ENCODE measurements at places on chromosomes 5 and 9.

DNA sequence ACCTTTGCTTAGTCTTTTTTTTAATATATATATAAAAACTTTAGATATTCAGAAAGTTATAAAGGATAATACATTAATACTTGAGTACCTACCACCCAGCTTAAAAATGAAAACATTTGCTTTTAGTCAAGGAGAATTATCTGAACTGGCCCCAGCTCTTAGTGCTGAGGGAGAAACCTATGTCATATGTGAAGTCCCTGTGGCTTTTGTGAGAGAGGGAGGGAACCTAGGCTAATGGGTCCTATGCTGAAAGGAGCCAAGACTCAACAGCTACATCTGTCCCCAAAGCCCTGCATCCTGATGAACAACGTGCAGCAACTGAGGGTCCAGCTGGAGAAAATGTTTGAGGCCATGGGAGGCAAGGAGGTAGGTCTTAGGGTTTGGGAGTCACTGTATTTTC lies 92.0 kb upstream of the RUSC2 start:
- DNase-seq: no peak

GRCh38 chr9:105475302-105475701 lies 27.5 kb downstream of the FSD1L start:
- peak; percentile 21 for DNase-seq

GRCh38 chr9:114718801-114719221 lies 36.8 kb upstream of the TEX48 start:
- DNase-seq: no peak

- DNase-seq: peak; percentile 92
Observed at GRCh38 chr9:137205126-137206069, at the start of the genes NDOR1 and TMEM203. Gene NDOR1, plus strand, starts transcription at chr9:137205700. Its CDS starts 78 bp downstream, at chr9:137205778. Gene TMEM203, minus strand, starts transcription at chr9:137205648. Its CDS starts 234 bp downstream, at chr9:137205414.

DNA sequence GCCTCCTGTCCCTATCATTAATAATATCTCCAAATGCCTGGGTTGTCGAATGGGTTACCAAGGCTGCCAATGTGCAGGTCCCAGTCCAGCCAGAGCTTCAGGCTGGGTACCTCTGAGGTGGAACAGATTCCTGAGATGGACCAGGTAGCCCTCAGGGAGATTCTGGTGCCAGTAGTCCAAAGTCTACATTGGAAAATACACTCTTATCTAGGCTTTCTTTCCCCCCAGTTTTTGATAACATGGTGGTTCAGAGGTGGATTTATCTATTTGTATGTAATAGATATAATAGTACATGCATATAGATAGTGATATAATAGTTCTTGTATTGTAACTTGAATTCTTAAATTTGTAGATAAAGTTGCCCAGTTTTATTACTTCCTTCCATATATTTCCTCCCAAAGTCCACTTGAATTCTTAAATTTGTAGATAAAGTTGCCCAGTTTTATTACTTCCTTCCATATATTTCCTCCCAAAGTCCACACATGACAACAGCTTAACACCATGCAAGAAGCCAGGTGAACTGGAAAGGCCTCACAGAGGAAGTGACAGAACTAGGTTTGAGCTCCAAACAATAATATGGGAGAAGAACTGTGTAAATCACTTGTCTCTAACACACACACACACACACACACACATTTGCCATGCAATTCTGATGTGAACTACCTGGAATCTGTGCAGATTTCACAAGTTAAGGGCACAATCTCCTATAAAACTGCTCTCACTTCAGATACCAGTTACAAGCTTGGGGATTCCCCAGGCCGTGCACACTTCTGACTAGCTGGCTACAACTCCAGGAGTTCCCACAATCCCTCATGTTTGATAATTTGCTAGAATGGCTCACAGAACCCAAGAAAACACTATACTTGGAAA lies 30.7 kb upstream of the ERAP1 start:
- peak; percentile 7 for DNase-seq

- no peak for DNase-seq
Observed at GRCh38 chr5:5276951-5277517, 136.9 kb downstream of the ADAMTS16 start.

DNA sequence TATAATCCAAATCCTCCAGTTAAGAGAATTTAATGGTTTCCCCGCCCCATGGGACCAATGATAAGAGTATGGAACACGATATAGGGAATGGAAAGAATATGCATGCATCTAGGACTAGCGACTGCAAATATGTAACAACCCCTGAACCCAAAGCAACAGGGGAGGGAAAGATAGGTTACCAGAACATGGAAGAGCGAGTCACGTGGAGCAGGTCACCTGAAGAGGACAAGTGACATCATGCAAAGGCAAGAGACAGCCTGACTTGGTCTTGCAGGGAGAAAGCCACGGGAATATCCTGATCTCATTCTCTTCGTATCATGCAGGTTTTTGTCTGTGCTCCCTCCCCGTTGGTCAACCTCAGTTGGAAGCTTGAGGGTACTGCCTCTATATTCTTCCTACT lies 4.7 kb upstream of the UHRF2 start:
- no peak for DNase-seq

- peak; percentile 1 for DNase-seq
Observed at GRCh38 chr9:82466616-82467260, 478.2 kb downstream of the SPATA31D1 start.

- DNase-seq: peak; percentile 57
Observed at GRCh38 chr9:83706676-83707517, 861 bp downstream of the UBQLN1 start.

GRCh38 chr9:80078826-80079225 lies 507.1 kb downstream of the TLE4 start:
- DNase-seq: no peak

DNA sequence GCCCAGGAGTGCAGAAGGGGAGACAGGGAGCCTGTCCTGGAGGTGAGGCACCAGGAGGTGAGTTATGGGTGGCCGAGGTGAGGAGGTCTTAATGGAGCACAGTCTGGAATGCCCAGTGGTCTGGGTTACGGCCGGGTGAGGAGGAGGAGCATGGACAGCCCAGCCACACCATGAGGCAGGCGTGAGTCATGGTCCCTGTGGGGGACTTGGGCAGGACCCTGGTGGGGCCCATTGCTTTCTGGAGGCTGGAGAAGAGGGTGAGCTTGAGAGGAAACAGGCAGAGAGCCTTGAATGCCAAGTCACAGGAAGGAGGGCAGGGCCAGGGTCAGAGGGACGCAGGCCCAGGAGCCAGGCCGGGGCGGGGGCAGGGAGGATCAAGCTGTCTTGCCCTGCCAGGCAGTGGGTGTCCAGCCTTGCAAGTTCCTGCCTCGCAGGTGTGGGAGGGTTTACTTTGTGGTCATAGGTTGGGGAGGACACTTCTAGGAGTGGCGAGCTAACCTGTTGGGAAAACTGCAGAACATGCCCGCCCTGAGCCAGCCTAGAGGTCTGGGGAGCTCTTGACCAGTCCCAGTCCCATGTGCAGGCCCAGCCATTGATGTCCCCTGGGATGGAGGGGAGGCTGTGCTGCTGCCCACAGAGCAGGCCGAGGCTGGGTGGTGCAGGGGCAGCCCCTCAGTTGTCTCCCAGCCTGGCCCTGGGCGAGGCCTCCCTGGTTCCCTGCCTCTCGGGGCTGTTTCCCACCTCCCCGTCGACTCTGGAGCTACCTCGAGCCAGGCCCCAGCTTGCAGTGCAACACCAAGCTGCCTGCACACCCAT lies 2.8 kb downstream of the CACNA1B start:
- DNase-seq: no peak

DNA sequence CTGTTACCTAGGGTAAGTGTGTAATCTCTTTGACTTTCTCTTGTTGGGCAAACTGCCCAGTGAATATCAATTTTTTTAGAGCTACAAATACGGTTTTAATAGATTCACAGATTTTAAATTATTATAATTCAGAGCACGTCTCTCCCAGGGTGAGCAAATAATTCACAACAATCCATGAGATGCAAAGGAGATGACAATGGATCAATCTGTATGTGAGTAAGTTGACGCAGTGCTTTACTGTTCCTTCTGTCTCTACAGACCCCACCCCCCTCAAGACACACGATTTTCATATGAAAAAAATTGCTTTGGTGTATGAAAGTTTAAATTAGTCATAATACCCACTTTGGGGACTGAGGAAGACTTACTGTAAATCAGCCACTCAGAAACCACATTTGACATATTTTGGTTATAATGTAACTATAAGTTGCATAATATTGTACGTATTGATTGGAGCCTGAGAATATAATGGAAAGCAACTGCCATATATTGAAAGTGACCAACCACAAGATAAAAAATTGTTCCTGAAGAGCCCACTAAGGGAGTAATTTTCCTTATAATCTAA lies 201.7 kb downstream of the BNC2 start:
- DNase-seq: no peak

DNA sequence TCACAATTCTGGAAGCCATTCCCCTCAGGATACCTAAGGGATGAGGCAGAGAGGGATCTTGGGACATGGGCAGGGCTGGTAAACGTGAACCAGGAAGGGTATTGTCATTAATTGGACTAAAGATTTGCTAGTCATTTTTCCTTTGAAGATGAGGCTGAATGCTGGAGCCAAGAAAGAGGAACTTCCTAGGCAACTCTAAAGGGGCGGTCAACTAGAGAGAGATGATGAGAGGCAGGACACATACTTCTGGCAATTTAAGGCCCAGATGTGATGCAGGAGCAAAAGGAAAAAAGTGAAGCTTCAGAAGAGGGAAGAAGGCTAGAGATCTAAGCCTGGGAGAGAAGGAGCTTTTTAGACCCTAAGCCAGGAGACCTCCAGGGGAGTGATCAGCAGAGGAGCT lies 5.6 kb downstream of the GBA2 start:
- no peak for DNase-seq

- no peak for DNase-seq
Observed at GRCh38 chr5:61619289-61619688, 287.2 kb downstream of the ZSWIM6 start.

DNA sequence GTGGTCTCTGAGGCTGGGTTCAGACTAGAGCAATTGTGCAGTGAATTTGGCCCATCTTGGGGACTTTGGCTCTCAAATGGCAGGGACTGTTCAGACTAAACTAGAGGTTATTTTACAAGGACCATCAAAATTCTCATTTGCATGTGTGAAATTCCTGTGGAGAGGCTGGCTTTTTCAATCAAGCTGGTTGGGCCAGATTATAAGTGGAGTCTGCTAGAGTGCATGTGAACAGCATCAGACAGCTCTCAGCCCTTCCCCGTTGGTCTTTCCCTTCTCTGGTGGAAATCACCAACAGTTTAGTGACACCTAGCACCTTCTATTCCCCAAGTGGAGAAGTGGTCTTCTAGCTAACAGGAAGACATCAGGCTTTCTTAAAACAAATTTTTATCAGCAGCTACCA lies 301.3 kb downstream of the CWC27 start:
- DNase-seq: no peak

GRCh38 chr5:149388498-149389190 lies 9.6 kb upstream of the IL17B start:
- DNase-seq: no peak

GRCh38 chr5:90602681-90603080 lies 44.1 kb downstream of the ADGRV1 start:
- DNase-seq: no peak

DNA sequence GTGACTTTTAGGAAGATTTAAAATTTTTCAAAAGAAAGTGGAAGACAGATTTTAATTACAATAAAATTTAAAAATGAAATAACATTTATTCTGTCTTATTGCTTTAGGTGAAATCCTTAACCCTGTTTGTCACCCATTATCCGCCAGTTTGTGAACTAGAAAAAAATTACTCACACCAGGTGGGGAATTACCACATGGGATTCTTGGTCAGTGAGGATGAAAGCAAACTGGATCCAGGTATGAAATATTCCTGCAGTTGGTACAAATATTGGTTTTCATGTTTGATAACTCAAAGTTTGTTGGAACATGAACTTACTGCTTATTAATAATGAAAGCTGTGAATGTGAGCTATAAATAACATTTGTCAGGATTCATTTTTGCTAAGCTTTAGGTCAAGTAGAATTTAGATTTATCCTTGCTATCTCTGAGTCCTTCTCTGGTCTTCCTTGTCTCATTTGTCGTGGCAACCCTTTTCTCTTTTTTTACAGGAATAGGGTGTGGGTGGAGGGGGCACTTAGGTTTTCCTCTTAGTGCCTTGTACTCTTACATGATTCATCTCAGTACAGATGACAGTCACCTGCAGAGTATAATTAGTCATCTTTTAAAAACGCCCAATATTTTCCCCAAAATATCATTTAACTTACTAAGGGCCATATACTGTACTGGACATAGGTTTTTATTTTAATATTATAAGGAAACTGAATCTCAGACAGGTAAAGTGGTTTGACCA lies 95.3 kb upstream of the RASGRF2 start:
- DNase-seq: no peak

GRCh38 chr5:140372971-140373487 lies 13.0 kb downstream of the SLC4A9 start:
- DNase-seq: peak; percentile 79

DNA sequence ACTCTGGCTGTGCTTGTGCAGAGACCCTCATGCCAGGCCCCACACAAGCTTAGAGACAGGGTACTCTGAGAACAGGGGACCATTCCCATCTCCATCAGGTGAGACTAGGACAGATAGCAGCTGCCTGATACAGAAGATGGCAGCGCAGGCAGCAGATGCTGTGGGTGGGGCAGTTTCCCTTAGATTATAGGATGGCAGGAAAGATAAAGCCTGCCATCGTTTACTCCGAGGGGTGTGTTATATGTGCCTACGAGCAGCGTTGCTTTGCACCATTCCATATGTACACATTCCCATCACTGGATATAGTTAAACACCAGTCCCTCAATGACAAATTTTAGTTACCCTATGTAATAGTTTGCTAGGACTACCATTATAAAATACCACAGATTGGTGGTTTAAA lies 135.2 kb downstream of the SMARCA2 start:
- no peak for DNase-seq

GRCh38 chr9:130865921-130866320 lies 30.7 kb downstream of the QRFP start:
- no peak for DNase-seq

DNA sequence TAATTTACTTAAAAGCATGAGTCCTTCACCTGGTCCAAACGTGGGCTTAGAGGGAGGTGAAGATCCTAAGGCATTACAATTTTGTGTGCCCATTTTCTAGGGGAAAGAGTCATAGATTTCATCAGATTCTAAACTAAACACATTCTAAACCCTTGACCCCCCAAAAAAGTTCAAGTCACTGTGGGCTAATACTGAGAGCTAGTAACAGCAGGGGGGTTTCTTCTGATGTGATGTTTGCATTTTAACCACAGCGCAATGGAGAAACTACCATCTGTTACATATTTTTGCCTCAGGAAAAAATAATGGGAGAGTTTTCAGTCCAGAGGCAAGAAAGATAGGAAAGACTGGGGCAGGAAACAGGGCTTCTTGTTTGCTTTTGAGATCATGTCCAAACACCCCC lies 110.8 kb upstream of the SLC1A3 start:
- DNase-seq: no peak

GRCh38 chr5:166123717-166124116 lies 2167.7 kb upstream of the WWC1 start:
- no peak for DNase-seq
